ENCODE measurements at places on chromosomes 3 and 15.

GRCh38 chr3:104245261-104245660 is 1121.4 kb upstream of the ALCAM start:
- DNase-seq: no peak

DNA sequence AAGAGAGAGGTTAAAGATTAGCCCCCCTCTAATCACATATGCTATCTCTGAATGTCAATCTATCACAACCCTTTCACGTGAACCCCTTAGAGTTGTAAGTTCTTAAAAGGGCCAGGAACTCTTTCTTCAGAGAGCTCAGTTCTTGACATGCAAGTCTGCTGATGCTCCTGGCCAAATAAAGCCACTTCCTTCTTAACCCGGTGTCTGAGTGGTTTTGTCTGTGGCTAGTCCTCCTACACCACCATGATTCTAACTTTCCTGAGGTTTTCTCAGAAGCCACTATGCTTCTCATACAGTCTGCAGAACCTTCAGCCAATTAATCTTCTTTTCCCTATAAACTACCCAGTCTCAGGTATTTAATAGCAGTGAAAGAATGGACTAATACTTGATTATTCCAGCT is 231.1 kb upstream of the CNTN6 start:
- DNase-seq: no peak

DNA sequence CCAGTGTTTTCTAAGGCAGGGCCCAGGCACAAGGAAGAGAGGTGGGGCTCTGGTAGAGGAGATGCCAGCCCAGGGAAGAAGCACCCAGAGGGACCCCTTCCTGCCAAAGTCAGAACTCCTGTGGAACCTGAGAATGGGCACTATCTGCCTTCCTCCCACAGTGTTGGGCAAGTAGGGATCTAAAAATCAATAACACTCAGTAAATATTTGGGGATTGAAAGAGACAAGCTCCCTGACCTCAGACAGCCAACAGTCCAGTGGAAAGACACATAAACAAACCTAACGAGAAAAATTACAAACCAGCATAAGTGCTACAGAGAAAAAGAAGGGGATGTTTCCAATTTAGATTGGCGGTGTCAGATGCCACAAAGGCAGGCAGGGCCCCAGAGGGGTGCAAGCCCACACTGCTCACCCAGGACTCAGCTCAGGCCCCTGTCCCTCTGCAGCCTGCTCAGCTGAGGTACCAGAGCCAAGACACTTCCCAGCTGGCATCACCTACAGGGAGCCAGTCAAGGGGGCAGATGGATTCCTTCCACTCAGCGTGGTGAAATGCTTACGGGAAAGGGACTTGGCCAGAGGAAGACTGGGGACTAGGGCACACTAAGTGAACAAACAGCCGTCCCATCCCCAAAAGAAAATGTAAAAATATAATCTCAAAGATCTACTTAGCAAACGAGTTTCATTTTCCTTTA is 15.9 kb downstream of the ADCY5 start:
- DNase-seq: no peak

DNA sequence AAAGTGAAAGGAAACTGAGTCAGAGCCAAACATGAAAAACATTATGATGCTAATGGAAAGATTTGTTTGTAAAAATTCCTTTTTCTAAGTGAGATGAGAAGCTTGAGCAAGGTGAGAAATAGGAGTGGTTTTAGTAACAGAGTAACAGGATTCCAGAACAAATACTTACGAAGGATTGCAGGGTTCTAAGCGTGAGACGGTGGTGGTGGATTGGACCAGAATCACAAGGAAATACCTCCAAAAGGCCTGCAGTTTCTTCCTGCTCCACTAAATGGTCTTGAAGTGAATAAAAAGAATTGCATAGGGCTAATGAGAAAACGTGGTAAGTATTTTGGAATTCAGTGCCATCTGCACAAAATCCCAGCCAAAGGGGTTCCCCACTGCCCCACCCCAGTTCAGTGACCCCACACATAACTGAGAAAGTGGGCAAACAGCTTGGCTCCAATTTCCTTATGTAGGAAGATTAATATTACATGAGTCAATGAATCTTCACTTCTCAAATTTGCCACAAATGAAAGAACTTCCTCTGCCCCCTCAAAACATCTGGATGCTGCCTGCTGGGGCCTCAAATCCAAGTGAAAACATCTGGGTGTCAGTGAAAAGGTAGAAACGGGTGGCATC is 283.8 kb upstream of the NR2F2 start:
- DNase-seq: no peak

DNA sequence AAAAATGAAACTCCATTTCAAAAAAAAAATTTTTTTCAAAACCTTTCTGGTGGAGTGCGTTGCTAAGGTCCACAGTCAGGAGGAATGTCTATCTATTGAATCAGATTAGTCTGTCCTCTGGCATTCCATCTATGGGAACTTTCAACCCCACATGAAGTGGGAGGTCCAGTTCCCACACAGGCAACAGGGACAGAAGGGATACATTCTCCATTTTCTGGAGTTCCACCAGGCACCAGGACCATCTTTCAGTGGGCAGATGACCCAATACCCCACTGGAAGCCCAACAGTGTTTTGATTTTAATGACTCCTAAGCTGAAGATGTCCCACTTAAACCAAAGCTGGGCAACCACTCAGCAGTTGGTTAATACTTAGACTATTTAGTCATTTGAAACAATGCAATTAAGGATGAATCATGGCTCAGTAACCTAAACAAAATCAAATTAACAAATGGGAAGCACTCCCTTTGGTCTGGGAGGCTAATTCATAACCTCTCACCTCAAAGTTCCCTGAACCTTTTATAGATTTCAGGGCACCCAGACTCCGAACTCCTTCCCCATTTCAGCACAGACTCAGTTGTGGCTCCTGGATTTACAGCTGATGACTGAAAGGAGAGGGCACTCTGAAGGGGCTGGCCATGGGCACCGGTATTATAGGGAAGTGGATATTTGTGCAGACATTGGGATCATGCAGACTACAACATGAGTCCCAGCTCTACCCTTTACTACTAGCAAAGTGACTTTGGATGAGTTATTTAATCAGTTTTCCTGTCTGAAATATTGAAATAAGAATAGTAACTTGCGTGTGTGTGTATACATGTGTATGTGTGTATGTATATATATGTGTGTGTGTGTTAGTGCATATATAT is 264.3 kb upstream of the LRTM1 start:
- DNase-seq: no peak

- no peak for DNase-seq
Observed at GRCh38 chr3:4940985-4941384, 38.3 kb upstream of the BHLHE40 start.

- DNase-seq: no peak
Observed at GRCh38 chr3:152719264-152719663, 115.7 kb upstream of the P2RY1 start.

GRCh38 chr3:135788146-135788545 is 177.4 kb upstream of the PPP2R3A start:
- no peak for DNase-seq

DNA sequence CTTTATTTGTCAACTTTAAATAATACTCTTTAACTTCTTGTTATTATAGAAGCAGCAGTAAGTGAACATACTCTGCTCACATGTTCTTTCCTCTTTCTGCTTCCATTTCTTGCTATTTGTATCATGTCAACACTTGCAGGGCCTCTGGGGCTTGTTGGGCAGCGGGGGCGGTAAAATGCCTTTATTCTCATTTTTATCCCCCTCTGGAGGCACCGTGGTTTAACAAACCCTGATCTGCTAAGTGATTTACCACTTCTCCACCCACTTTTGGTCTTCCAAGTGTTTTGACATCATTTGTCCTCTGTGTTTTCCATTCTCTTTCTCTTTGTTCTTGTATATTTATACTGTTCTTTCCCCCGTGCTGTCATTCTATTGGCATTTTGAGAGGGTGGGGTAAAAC is 33.9 kb downstream of the SCN10A start:
- DNase-seq: no peak

GRCh38 chr15:72318408-72318942 is 1.5 kb downstream of the CELF6 start:
- no peak for DNase-seq

DNA sequence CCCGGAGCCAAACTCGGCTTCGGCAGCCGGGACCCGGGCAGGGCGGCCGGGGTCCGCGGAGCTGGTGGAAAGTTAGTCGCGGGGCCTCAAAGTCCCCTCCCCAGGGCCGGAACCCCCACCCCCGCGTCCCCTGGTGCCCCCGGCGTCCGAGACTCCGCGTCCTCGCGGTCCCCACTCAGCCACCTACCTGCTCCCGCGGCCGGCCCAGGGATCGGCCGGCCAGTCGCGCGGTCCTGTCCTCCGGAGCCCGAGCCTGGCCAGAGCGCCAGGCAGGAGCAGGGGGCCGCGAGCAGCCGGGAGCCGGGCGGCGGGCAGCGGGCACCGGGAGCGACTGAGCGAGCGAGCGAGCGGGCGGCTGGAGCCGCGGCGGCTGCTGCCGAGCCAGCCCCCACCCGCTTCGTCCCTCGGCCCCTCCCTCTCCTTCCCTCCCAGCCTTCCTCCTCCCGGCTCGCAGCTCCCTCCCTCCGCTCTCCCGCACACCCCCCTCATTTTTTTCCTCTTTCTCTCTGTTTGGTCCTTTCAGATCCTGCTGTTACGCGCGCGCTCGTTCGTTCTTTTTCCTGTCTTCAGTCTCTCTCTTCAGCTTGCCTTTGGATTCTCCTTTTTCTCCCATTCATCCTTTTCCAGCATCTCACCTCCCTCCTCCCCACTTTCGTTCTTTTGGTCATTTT is at the start of gene MEGF11:
Gene MEGF11 (minus strand): TSS at position 333 of the 671 bp plus-strand sequence. CDS start 125,347 bp downstream, outside the sequence.
- DNase-seq: no peak

- no peak for DNase-seq
Observed at GRCh38 chr15:88118741-88119140, 137.8 kb downstream of the NTRK3 start.

- DNase-seq: no peak
Observed at GRCh38 chr3:131804565-131805133, 230.2 kb downstream of the CPNE4 start.

- no peak for DNase-seq
Observed at GRCh38 chr15:26873846-26874245, 7.0 kb downstream of the GABRA5 start.
